ENCODE measurements at places on chromosomes 3 and 15. TPM values are rescaled to one million over a fixed set of nuclear protein-coding genes. Genes with fewer than 3 reads are reported as not detected.

Gene MST1R
- 0.32 TPM for total RNA-seq

Gene CYP8B1
- not detected for total RNA-seq

Gene FILIP1L
- 0.09 TPM for total RNA-seq

Gene ST3GAL6
- 13.5 TPM for total RNA-seq

Gene SCG3
- total RNA-seq = 0.15 TPM

Gene STAC
- 9.6 TPM for total RNA-seq

Gene KLHL40
- total RNA-seq = not detected

GRCh38 chr3:30631243-30631904 lies 25.0 kb downstream of the TGFBR2 start:
- DNase-seq = no peak

- DNase-seq = peak; percentile 86
Observed at GRCh38 chr15:32641517-32642059, at the start of gene SCG5. SCG5 (plus strand) TSS chr15:32641710; CDS start chr15:32643593, 1,883 bp downstream.

GRCh38 chr3:114760679-114761078 lies 386.4 kb downstream of the ZBTB20 start:
- no peak for DNase-seq

DNA sequence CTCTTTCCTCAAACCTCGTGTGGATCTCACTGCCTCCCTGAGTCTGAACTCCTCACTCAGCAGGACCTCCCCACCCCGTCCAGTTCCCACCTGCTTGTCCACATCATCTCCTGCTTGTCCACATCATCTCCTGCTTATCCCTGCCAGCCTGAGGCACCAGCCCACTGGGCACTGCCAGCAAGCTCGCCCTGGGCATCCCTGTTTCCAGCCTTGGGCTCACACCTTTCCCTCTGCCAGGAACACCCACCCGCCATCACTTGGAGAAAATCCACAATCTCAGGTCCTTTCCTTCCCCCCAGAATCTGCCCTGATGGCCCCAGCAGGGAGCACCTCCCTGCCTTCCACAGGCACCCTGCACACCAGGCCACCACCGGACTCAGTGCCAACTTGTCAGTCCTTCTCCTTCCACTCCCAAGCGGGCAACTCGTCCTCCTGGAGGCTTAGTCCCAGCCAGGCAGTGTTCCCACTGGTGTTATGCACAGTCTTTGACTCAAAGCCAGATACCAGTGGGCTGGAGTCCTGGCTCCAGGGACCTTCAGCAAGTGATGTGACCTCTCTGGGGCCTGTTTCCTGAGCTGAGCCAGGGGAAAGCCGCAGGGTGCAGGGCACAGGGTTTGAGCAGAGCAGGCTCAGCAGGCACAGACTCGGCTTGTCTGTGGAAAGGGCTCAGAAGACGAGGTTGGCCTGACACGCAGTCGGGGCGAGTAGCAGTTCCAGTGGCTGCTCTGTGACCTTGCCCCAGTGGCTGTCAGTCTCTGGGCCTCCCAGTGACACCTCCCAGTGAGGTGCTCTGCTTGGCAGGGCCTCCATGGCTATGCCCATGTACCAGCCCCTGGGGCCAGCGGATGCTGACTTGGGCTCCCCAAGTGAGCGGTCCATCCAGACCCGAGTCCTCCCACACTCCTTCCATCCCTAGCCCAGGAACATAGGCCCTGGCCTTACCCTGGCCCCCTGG lies 9.5 kb upstream of the MESP2 start:
- DNase-seq = no peak

- peak; percentile 1 for DNase-seq
Observed at GRCh38 chr3:50304601-50305000, 1.2 kb upstream of the HYAL1 start.

GRCh38 chr3:37823189-37823588 lies 38.5 kb upstream of the CTDSPL start:
- DNase-seq = no peak

DNA sequence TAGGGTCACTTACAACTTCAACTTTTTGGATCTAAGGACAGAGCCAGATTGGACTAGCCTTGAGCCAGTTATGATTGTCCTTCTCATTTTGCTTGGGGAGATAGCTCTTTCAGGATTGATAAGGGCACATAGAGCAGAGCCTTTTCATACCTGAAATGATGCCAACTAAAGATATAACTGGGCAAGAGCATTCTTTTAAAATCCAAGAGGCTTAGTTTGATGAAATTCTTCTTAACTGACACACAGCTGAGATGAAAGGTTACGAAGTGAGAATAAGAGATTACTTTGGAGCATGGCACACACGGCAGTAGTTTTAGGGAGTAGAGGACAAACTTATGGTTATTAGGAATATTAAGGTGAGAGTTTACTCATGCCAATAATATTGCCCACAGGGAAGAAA lies 12.7 kb downstream of the CD200 start:
- no peak for DNase-seq

GRCh38 chr3:15327941-15328340 lies 4.4 kb downstream of the SH3BP5 start:
- no peak for DNase-seq

- no peak for DNase-seq
Observed at GRCh38 chr3:30141178-30141581, 465.2 kb upstream of the TGFBR2 start.

- peak; percentile 68 for DNase-seq
Observed at GRCh38 chr3:27659279-27660021, 62.7 kb downstream of the EOMES start.

DNA sequence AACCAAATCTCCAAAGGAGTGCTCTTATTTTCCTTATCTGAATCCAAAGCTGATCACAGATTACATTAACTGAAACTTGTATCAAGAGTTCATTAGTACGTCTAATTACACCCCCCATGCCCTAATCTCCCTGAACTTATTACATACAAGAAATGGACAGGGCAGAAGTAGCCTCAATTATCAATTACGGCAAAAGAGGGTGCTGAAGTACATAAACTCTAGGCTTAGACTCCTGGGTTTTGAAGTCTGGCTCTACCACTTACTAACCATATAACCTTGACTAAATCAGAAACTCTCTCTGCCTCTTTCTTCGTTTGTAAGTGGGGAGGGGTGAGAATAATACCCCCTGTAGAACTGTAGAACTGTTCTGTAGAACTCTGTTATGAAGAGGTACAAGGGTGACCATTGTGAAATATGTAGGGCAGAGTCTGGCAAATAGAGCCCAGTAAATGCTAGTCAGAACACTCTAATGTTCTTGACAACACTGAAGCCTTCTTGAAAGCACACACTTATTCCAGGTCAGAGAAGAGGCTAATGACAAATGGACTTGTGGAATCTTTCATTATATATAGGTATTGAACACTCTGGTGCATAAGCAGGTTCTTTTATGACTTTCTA lies 19.6 kb upstream of the OR5K4 start:
- no peak for DNase-seq

DNA sequence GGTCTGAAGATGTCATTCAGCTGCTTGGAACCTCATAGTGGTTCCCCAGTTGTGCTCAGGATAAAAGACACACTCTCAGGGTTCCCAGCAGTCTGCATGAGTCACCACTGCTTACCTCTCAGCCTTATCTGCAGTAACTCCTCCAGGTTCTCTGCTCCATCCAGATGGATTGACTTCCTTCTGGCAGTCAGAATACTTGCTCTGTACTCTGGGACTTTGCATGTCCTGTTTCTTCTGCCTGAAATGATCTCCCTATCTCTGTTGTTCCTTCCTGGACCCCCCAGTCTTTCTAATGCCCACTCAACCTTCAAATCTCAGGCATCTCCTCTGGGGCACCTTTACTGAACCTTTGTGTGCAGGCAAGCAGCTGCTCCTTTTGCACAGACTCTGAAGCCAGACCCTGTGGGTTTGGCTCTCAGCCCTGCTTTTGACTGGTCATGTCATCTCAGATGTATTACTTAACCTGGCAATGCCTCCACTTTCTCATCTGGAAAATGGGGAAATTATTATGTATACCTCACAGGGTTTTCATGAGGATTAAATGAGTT lies 38.4 kb downstream of the ITPR1 start:
- no peak for DNase-seq

Measured in neural progenitor cell (in vitro differentiated cells).